ENCODE measurements at places on chromosomes 5 and 9.

GRCh38 chr9:115050002-115050490 lies 67.9 kb downstream of the TNC start:
- no peak for DNase-seq

DNA sequence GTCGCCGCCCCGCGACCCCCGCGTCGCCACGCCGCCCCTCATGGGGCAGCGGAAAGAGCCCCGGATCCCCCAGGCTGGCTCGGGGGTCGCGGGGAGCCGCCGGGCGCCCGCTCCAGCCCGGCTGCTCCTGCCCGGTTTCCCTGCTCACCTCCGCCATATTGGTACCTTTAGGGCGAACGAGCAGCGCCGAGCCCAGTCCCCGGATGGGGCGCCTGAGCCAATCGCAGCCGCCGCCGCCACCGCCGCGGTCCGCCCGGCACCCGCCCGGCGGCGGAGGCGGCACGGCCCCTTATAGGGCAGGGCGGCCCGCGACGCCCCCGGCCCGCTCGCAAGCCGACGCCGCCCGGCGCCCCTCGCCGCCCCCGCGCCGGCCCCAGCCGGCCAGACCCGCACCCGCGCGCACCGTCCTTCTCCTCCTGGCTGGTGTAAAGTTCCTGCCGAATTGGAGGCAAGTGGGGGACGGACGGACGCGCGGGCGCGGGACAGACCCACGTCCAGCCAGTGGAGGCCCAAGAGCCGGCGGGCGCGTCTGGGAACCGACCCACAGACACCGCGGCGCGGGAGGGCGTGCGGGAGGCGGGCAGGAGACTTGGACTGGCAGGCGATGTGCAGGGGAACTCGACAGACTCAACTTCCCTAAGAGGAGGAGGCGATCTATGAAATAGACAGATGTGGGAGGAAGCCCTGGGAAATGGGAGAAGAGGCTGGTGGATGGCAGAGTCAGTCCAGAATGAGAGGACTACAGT lies at the start of gene MIER3:
Gene MIER3 (minus strand): TSS at position 178 of the 746 bp plus-strand sequence. CDS start 21 bp downstream, at position 157.
- no peak for DNase-seq

- DNase-seq, result no peak
Observed at GRCh38 chr9:35758475-35759050, 4.5 kb upstream of the MSMP start.

DNA sequence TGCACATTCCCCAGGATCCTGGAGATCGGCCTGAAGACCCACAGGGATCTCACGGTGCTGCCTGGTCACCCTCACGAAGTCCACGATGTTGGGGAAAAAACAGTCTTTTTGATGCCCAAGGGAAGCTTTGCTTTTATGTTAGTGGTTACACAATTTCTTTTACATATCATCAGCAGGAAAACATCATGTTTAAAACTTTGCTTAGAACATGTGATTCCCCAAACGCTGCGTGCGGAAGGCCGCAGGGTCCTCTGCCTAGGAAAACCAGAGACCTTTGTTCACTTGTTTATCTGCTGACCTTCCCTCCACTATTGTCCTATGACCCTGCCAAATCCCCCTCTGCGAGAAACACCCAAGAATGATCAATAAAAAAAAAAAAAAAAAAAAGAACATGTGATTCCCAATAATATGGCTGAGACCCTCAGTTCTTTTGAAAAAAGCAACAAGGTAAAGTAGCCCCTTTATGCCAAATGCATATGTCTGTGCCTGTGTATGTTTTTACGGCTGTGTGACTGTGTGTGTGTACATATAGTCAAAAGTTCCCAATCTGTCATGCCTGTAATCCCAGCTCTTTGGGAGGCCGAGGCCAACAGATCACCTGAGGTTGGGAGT lies 11.5 kb upstream of the AGPAT2 start:
- DNase-seq, result no peak

- DNase-seq, result no peak
Observed at GRCh38 chr5:10935536-10935935, 174.5 kb upstream of the DAP start.

- no peak for DNase-seq
Observed at GRCh38 chr5:129652349-129653056, 95.4 kb upstream of the MINAR2 start.

GRCh38 chr9:4080921-4081895 lies 218.7 kb downstream of the GLIS3 start:
- no peak for DNase-seq

DNA sequence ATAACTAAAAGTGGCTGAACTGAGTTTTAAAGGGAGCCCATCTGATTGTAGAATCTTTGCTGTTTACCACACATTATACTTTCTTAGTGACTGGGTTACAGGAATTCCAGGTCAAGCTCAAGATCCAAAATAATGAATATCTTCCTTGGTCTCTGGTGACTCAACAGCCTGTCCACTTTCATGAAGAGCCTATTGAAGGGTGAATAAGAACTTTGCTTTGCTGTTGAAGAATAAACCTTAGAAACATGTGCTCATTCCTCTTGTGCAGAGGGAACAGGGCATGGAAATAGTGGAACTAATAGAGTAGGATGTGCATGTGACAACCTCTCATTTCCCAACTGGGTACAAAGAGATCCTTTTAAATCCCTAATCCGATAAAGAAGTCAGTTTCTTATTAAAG lies 21.4 kb downstream of the ALDH1A1 start:
- DNase-seq, result peak; percentile 30

- DNase-seq, result no peak
Observed at GRCh38 chr9:77647267-77648233, 572 bp downstream of the GNA14 start.

DNA sequence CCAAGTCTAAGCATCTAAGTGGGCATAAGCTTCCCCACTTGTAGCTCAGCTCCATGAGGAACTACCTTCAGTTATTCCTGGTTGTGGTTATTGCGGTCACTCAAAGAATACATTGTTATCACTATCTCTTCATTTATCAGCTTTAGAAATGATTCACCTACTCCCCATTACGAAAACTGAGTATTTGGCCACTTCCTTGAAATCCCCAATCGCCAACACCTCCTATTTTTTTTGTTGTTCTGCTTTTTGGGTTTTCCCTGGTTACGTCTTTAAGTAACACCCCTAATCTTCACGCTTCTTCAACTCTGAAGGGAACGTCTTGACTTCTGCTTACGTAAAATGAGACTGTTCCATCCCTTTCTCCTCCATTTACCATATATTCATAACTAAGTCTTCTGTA lies 20.7 kb downstream of the MAPK9 start:
- no peak for DNase-seq

- no peak for DNase-seq
Observed at GRCh38 chr9:15421990-15422371, 695 bp upstream of the SNAPC3 start.

GRCh38 chr5:167804512-167805220 lies 486.8 kb upstream of the WWC1 start:
- DNase-seq, result no peak

DNA sequence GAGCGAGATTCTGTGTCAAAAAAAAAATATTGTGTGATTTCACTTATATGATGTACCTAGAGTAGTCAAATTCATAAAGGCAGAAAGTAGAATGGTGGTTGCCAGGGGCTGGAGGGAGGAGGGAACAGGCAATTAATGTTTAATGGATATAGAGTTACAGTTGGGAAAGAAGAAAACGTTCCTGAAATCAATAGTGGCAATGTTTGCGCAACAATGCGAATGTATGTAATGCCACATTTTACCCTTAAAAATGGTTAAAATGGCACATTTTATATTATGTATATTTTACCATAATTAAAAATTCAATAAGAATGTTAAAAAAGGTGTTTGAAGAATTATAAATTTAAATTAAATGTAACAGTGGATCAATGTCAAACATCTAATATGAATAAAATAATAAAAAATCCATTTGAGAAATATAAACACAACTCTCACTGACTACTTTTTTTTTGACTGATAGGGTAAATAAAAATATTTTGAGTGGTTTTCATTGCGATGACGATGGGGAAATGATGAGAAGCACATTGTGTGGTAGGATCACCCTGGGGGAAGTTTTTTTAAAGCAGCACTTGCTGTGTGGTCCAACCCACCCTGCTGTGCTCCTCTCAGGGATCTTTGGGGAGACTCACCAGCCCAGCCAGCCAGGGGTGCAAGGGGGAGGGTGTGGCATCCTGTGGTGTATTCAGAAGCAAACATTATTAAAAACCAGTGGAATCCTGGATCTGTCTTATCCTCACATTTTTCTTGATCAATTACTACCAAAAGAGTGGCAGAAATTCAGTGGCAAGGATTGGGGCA lies 4.3 kb downstream of the FYB1 start:
- DNase-seq, result no peak

DNA sequence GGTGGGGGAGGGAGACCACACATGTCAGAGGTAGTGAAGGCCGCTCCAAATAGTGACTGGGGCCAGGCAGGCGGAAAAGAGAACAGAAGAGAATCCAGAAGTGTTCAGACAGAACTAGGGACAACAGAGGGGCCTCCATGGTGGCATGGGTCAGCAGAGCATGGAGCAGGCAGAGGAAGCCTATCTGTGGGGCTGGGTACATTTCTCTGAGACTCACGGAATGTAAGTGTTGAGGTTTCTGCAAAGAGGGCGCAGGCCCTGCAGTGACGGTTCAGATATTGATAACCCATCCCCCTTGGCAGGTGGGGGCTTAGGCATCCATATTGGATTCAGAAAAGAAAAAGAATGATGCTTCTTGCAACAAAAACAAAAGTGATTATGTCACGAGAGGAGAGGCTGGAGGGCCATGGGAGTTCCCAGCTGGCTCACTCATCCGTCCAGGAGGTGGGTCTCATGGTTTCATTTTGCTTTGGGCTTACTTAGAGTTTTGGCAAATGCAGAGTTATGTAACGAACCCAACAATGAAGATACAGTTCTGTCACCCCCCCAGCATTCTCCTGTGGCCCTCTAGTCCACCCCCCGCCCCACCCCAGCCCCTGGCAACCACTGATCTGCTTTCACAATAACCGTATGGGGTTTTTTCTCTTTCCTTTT lies 5.4 kb upstream of the RMND5B start:
- DNase-seq, result no peak

- DNase-seq, result no peak
Observed at GRCh38 chr9:122099271-122099869, 6.3 kb upstream of the TTLL11 start.

- no peak for DNase-seq
Observed at GRCh38 chr5:142253938-142254337, 70.9 kb downstream of the SPRY4 start.

- DNase-seq, result peak; percentile 20
Observed at GRCh38 chr5:147628058-147628895, 118.4 kb upstream of the DPYSL3 start.

GRCh38 chr9:37392272-37392671 lies 30.2 kb upstream of the GRHPR start:
- no peak for DNase-seq

- DNase-seq, result no peak
Observed at GRCh38 chr5:57805170-57805569, 322.6 kb upstream of the ACTBL2 start.

DNA sequence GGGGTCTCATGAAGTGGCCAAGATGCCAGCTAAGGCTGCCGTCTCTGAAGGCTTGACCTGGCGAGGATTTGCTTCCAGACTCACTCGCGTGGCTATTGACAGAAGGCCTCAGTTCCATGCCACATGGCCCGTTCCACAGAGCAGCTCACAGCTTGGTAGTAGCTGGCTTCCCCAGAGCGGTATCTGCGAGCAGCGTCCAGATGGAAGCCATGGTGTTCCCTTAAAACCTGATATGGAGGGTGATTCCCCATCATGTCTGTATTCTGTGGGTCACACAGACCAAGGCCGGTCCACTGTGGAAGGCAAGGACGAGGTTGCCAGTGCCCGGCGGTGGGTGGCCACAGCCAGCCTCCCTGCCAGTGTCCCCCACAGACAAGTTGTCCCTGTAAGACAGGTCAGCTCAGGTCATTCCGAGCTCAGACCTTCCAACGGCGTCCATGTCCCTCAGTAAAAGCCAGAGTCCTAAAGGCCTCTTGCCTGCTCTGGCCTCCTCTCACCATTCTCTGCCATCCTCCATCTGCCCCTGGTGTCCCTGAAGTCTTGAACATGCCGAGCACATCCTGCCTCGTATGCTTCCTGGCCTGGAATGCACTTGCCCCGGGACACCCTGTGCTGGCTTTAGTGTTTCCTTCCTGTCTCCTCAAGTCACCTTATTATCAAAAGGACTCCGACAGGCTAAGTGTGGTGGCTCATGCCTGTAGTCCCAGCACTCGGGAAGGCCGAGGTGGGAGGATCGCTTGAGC lies 61.3 kb upstream of the LRRTM2 start:
- no peak for DNase-seq

DNA sequence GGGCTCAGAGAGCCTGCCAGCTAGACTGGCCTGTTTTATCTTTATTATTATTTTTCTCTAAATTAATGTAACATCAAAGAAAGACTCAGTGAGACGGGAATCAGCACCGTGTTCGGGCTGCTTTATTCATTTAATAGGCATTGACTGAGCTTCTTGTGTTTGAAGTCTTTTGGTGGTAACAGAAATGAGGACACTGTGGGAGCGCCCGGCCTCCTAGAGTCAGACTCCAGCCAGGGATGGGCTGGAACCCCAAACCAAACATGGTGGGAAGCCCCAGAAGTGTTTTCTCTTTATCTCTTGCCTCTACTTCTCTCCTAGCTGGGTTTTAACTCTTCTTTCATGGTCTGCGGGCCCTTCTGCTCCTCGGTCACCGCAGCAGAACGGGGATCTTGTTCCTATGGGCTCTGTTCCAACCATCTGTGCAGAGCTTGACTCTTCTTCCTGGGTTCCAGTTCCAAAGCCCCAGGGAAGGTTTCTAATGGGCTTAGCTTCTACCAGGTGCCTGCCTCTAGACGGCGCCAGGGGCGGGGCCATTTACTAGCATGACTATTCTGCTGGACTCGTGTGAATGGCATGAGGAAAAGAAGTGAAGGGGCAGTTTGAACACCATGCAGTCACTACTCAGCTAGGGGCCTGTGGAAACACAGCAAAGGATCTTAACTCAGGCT lies 123.8 kb downstream of the FGF18 start:
- no peak for DNase-seq
